ENCODE measurements at places on chromosomes 7 and 10.

DNA sequence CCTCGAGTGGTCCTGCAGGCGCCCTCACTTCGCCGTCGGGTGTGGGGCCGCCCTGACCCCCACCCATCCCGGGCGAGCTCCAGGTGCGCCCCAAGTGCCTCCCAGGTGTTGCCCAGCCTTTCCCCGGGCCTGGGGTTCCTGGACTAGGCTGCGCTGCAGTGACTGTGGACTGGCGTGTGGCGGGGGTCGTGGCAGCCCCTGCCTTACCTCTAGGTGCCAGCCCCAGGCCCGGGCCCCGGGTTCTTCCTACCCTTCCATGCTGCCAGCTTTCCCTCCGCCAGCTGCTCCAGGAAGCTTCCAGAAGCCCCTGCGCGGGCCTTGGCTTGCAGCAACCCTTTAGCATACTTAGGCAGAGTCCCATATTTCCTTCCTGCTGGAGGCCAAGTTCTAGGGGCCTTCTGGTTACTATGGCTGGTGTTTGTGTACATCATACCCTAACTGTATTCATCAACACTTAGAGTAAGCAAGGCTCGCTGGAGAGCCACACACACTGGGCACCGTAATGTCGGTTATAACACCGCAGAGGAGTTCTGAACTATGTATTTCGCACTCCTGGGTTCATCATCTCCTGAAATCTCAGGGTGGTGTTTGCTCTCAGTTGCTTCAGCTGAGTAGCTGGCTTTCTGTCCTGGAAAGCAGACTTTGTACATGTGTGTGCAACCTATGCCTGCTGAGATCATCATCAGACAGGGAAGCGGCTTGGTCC, 471 bp downstream of the MGMT start:
- no peak for DNase-seq

DNA sequence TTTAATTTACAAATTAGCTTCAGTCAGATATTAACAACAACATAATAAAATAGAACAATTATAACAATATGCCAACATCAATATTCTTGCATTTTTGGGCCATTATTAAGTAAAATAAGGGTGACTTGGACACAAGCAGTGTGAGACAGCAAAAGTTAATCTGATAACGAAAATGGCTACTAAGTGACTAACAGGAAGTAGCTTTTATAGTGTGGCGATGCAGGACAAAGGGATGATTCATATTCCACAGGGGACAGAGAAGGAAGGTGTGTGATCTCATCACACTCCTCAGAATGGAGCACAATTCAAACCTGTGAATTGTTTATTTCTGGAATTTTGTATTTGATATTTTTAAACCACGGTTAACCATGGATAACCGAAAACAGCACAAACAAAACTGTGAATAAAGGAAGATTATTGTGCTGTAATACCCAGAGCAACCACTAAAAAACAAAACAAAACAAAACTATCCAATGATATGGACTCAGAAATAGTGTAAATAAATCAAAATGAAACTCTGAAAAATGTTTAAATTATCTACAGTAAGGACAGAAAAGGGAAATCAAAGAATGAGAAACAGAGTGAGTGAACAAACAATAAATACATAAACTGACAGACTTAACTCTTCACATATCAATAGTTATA, 66.9 kb upstream of the TFEC start:
- DNase-seq = no peak

- no peak for DNase-seq
These were observed 4.0 kb upstream of the LFNG start for GRCh38 chr7:2515424-2516193.

DNA sequence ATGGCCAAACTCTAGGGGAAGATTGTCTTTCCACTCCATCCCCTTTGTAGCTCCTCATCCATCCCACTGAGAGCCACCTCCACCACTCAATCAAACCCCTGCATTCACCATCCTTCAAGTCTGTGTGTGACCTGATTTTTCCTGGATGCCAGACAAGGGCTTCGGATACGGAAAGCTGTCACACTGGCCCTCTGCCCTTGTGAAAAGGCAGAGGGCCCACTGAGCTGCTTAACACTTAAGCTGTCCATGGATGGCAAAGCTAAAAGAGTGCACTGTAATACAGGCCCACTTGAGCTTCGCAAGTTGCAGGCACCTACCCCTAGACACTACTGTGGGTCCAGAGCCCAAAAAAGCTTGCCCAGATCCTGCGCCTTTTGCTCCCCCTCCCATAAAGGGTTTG, 237.2 kb downstream of the MAGI2 start:
- no peak for DNase-seq

- no peak for DNase-seq
These were observed 149.2 kb downstream of the PAXIP1 start for GRCh38 chr7:154853727-154854095.

DNA sequence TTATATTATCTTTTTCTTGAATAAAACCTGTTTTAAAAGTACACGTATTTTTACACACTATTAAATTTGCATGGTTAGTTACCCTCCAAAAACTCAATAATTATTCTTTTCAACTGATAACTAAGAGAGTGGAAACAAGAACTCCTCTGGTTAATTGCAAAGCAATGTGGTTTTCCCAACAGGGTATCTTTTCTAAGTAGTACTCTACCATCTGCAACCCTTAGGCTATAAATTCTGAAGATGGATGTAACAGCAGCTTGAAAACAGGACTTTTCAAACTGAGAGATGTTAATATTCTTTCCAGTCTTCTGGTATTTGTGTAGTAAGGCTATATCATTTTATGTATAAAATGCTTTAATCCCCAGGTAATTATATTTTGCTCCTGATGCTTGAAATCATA, 916.1 kb upstream of the POT1 start:
- DNase-seq = no peak

- DNase-seq = no peak
These were observed 7.4 kb upstream of the PAPSS2 start for GRCh38 chr10:87652261-87652660.

GRCh38 chr10:108788891-108789290, 1134.4 kb downstream of the XPNPEP1 start:
- DNase-seq = no peak

All from GM18507 (cell line).